Mucosa of gallbladder (tissue), 1 donor: ENCODE measurements at places on chromosomes 1 and 21.

- DNase-seq: no peak
These were observed 16.2 kb upstream of the TP53BP2 start for GRCh38 chr1:223861904-223862303.

DNA sequence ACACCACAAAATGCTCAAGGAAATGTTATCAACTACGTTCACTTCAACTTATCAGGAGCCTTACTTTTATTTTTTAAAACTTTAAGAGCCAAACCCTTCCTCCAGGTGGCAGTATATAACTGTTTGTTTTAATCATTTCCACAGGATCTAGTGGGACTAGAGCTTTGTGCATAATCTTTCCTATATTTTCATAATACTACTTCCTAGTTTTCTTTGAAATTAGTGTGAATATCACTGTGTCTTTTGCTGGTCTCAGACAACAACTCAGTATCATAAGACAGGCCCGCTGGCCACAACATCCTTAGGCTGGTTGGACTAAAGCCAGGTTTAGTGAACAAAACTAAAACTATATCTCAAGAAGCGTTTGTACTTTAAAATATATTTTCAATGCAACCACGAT, 145.5 kb downstream of the TIAM1 start:
- DNase-seq: no peak

- DNase-seq: no peak
These were observed 31.8 kb downstream of the SPATA21 start for GRCh38 chr1:16405441-16405840.

- no peak for DNase-seq
These were observed 28.0 kb downstream of the MACO1 start for GRCh38 chr1:25458541-25459298.

DNA sequence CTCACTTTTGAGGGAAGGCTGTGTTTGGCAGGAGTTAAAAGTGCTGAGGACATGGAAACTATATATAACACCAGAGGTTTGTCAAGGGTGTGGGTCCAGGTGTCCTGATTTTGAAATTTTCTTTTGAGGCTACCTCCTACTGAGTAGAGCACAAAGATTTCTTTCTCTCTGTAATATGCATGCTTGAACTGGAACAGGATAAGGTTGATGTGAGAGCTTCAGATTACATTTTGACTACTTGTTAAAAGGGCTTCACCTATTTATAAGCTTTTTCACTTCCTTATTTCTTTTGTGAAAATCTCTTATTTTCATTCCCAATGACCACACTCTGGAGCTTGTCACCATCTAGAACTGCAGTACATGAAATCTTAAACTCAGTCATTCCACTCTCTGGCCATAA, 59.8 kb upstream of the PLA2G4A start:
- DNase-seq: no peak
